ENCODE measurements at places on chromosomes 12 and 14. TPM values are rescaled to one million over a fixed set of nuclear protein-coding genes. Genes with fewer than 3 reads are reported as not detected.
A peak's percentile ranks its signal among the peaks of the same experiment; 100 is the strongest.

- H3K36me3 ChIP-seq, result no peaks in the 10 kb centered on the region
- no peaks in the 10 kb centered on the region for H3K4me1 ChIP-seq
- H3K27ac ChIP-seq, result no peak overlapping the region
- H3K4me3 ChIP-seq, result no peak overlapping the region
- DNase-seq, result no peak
These were observed 41.7 kb downstream of the TSPAN11 start for GRCh38 chr12:30968211-30968610.

GRCh38 chr12:104354167-104354867, 50.8 kb downstream of the EID3 start:
- no peaks in the 10 kb centered on the region for H3K27me3 ChIP-seq
- DNase-seq, result no peak
- no peaks in the 10 kb centered on the region for H3K4me1 ChIP-seq

- no peak overlapping the region for H3K4me3 ChIP-seq
- no peaks in the 10 kb centered on the region for H3K36me3 ChIP-seq
- no peak overlapping the region for H3K27ac ChIP-seq
- DNase-seq, result no peak
- H3K27me3 ChIP-seq, result no peaks in the 10 kb centered on the region
These were observed 130.7 kb downstream of the RBM19 start for GRCh38 chr12:113835433-113835832.

- H3K27me3 ChIP-seq, result no peaks in the 10 kb centered on the region
- no peak overlapping the region for H3K27ac ChIP-seq
- peaks cover 40% of the 10 kb centered on the region for H3K4me1 ChIP-seq
- H3K4me3 ChIP-seq, result peak overlapping the region; percentile 4
These were observed 35.4 kb downstream of the SPTLC2 start for GRCh38 chr14:77580964-77581505.

GRCh38 chr12:65367396-65367795, 88.9 kb downstream of the MSRB3 start:
- H3K4me3 ChIP-seq, result no peak overlapping the region
- no peaks in the 10 kb centered on the region for H3K27me3 ChIP-seq
- no peak for DNase-seq
- no peaks in the 10 kb centered on the region for H3K4me1 ChIP-seq
- no peaks in the 10 kb centered on the region for H3K36me3 ChIP-seq
- no peak overlapping the region for H3K27ac ChIP-seq

- no peaks in the 10 kb centered on the region for H3K36me3 ChIP-seq
- no peaks in the 10 kb centered on the region for H3K27me3 ChIP-seq
- no peak for DNase-seq
- H3K4me3 ChIP-seq, result peak overlapping the region; percentile 80
These were observed 462 bp upstream of the ETNK1 start for GRCh38 chr12:22624548-22624869.

Gene ESRRB
- total RNA-seq, result not detected

Gene KCNMB4
- total RNA-seq, result 4.5 TPM

Gene FRMD6
- total RNA-seq, result 10.0 TPM
